Naive B cell (primary cell): ENCODE measurements at places on chromosomes 3 and 15.

- no peak for DNase-seq
- H3K4me3 ChIP-seq = no peak overlapping the region
- H3K27ac ChIP-seq = no peak overlapping the region
- H3K36me3 ChIP-seq = peaks cover 10% of the 10 kb centered on the region
- peaks cover 53% of the 10 kb centered on the region for H3K27me3 ChIP-seq
Measured at GRCh38 chr15:65416845-65417416, 5.8 kb downstream of the IGDCC4 start.

DNA sequence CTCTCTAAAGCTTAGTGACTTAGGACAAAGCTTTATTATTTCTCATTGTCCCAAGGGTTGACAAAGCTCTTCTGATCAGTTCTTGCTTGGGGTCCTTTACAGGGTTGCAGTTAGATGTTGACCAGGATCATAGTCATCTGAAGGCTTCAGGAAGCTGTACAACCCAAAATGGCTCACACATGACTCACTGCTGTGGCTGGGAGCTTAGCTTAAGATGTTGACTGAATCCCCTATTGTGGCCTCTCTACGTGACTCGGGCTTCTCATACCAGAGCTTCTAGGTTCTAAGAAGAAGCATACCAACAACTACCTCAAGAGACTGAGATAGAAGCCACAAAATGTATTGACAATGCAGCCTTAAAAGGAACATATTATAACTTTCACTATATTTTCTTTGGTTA lies 569.6 kb upstream of the ROBO2 start:
- no peak overlapping the region for H3K27ac ChIP-seq
- H3K4me3 ChIP-seq = no peak overlapping the region
- H3K27me3 ChIP-seq = no peaks in the 10 kb centered on the region
- no peaks in the 10 kb centered on the region for H3K4me1 ChIP-seq
- H3K36me3 ChIP-seq = no peaks in the 10 kb centered on the region

DNA sequence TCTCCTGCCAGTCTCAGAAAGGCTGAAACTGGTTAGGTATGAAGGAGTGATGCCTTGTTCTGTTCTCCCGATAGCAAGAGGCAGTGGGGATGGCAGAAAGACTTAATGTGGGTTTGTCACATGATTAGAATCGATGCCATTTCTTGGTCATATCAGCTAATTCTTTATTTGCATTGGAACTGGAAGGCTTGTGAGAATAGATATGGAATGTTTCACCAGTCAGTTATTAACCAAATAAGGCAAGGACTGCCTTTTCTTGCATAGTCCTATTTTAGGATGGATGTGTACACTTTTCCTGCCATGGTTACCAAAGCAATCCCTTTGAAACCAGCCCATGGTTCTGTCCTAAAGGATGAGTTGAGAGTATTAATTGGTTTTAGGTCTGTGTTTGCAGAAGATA lies 33.7 kb downstream of the FILIP1L start:
- no peak overlapping the region for H3K4me3 ChIP-seq
- no peaks in the 10 kb centered on the region for H3K27me3 ChIP-seq
- H3K36me3 ChIP-seq = no peaks in the 10 kb centered on the region
- DNase-seq = no peak
- no peak overlapping the region for H3K27ac ChIP-seq

DNA sequence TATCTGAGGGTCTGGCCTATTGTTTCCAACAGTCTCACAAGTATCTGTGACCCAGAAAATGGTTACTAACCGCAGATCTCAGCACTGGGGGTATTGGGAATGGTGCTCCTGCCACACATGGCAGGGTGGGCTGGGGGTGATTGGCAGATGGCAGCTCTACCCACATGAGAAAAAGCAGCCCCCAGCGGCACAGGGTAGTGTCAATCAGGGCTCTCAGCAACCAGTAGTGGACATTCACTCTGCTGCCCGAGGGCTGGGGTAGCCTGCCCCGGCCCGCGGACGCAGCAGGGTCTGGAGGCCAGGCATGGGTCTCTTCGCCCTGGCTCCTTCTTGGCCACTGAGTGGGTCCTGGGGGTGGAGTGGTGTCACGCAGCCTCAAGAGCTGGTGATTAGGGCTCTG lies 8.6 kb downstream of the DNAH1 start:
- H3K27ac ChIP-seq = no peak overlapping the region
- H3K36me3 ChIP-seq = no peaks in the 10 kb centered on the region
- H3K27me3 ChIP-seq = no peaks in the 10 kb centered on the region
- no peaks in the 10 kb centered on the region for H3K4me1 ChIP-seq
- DNase-seq = no peak

- no peak for DNase-seq
- H3K27ac ChIP-seq = no peak overlapping the region
- no peaks in the 10 kb centered on the region for H3K4me1 ChIP-seq
- peaks cover 21% of the 10 kb centered on the region for H3K27me3 ChIP-seq
Measured at GRCh38 chr15:61097852-61098251, 131.2 kb downstream of the RORA start.

- DNase-seq = no peak
- H3K36me3 ChIP-seq = no peaks in the 10 kb centered on the region
- H3K4me3 ChIP-seq = no peak overlapping the region
- H3K4me1 ChIP-seq = peaks cover 14% of the 10 kb centered on the region
Measured at GRCh38 chr3:177824190-177824786, 627.0 kb upstream of the TBL1XR1 start.

GRCh38 chr15:62573876-62574275 lies 408.8 kb upstream of the C2CD4B start:
- peak overlapping the region; percentile 41 for H3K4me3 ChIP-seq
- peak overlapping the region; percentile 63 for H3K27ac ChIP-seq
- H3K27me3 ChIP-seq = peaks cover 7% of the 10 kb centered on the region
- no peak for DNase-seq
- no peaks in the 10 kb centered on the region for H3K36me3 ChIP-seq
- H3K4me1 ChIP-seq = peaks cover 19% of the 10 kb centered on the region

DNA sequence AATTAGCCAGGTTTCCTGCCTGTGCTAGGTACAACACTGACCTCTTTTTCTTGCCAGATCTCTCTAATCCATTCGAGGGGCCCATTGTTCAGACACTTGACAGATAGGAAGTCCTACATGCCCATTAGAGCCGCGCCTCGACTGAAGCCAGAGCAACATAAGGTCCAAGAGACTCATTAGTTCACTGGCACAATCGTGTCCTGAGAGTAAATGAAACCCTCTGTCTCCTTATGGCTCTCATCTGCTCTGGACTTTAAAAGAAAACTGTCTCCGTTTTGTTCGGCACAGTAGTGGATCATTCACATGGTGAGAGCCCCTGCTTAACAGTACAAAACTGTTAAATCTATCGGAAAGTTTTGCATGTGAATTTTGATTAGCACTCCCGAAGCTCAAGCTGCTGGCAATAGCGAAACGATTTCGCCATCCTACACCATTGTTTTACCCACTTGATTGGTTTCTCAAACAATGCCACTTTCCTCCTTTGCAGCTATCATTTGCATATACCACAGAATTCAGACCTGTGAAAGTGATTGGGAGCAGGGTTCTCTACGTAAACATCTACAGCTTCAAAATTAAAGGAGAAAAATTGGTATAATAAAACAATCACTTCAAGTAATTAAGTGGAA lies 19.0 kb upstream of the C15orf61 start:
- H3K36me3 ChIP-seq = no peaks in the 10 kb centered on the region
- H3K27ac ChIP-seq = no peak overlapping the region
- H3K4me1 ChIP-seq = peaks cover 20% of the 10 kb centered on the region
- DNase-seq = no peak
- H3K4me3 ChIP-seq = no peak overlapping the region

DNA sequence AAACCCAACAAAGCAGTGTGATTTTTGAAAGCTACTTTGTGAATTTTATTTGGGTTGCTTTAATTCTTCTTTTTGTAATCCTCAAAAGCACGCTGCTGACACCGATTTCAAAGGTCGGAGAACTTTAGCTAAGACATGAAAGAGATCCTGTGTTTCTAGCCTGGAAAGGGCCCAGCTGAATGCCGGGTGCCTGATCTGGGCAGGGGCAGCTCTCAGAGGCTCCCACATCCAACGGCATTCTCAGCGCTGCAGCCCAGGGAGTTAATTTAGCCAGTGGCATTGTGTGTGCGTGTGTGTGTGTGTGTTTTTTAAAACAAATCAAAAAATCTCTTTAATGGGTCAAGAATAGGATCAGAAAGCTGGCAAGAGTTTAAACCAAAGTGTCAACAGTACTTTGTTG lies 6.6 kb downstream of the RBP1 start:
- no peak overlapping the region for H3K27ac ChIP-seq
- no peak for DNase-seq
- H3K27me3 ChIP-seq = peaks cover 8% of the 10 kb centered on the region
- H3K4me3 ChIP-seq = no peak overlapping the region
- no peaks in the 10 kb centered on the region for H3K36me3 ChIP-seq
- no peaks in the 10 kb centered on the region for H3K4me1 ChIP-seq

DNA sequence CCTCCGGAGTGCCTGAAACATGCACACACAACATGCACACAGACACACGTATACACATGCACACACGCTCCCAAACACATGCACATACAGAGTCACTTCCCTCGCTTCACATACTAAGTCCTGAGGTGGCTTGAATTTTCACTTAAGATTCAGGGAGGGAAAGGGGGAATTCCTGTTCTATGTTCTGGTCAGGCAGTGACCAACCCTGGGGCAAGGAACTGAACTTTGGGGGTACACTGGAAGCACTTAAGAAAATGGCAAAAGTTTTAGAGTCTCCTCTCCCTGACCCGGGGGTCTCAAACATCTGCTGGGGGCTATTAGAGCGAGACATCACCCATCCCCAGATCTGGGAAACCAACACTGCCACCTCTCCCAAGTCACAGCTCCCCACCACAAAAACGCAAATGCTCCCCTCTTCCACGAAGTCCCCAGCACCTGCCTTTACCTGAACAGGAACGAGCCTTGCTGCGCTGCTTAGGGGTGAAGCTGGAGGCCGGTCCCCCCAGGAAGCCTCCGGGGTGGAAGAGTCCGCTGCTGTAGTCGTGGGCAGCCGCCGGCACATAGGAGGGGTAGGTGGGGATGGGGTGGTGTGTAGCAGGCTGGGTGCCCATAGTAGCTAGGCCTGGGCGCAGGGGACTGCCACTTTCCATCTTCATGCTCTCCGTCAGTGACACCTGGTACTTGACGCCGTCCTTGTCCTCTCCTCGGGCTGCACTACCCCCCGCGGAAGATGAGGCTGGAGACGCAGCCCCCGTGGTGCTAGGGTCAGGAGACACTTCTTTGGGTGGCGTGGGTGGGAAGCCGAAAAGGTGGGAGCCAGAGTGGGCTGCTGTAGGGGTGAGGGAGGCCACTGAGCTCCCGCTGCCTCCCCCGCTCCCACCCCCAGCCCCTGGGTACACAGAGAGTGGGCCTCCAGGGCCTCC lies 7.5 kb downstream of the GATA2 start:
- DNase-seq = no peak
- H3K27ac ChIP-seq = no peak overlapping the region
- H3K4me3 ChIP-seq = peak overlapping the region; percentile 82
- H3K36me3 ChIP-seq = no peaks in the 10 kb centered on the region
- H3K4me1 ChIP-seq = peaks cover 55% of the 10 kb centered on the region

GRCh38 chr3:48403533-48404439 lies 26.1 kb downstream of the PLXNB1 start:
- no peak overlapping the region for H3K27ac ChIP-seq
- H3K36me3 ChIP-seq = no peaks in the 10 kb centered on the region
- peaks cover 12% of the 10 kb centered on the region for H3K27me3 ChIP-seq
- H3K4me1 ChIP-seq = no peaks in the 10 kb centered on the region

DNA sequence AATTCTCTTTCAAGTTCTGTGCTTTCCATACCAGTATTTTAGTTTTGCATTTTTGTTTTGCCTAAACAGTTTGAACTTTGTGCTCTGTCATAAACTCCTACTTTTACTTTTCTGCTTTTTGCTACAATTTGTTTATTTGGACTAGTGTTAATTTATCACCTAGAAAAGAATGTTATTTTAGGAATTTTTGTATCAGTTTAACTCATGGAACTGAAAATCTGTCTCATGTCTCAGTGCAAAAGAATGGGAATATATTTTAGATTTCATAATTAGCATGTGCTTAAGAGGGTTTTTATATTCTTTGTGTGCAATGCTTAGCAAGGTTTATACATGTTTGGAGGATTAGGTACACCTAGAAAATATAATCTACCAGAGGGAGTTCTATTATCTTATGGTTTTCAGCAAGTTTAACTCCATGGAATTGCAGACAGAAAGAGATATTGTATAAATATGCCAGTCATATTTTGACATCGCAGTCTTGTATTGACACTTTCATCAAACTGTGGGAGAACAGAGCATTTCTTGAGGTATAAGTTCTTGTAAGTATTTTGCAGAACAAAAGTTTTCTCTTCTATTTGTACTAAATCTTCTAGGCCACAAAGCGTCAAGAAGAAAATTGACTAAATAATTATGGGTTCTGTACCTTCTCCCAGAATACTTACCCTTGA lies 409.9 kb downstream of the RBMS3 start:
- no peaks in the 10 kb centered on the region for H3K4me1 ChIP-seq
- no peaks in the 10 kb centered on the region for H3K36me3 ChIP-seq
- H3K4me3 ChIP-seq = no peak overlapping the region
- DNase-seq = no peak
- no peak overlapping the region for H3K27ac ChIP-seq
- H3K27me3 ChIP-seq = no peaks in the 10 kb centered on the region

GRCh38 chr3:58191361-58191991 lies 19.3 kb downstream of the DNASE1L3 start:
- H3K36me3 ChIP-seq = peaks cover 16% of the 10 kb centered on the region
- peaks cover under 1% of the 10 kb centered on the region for H3K4me1 ChIP-seq
- peak overlapping the region; percentile 35 for H3K27ac ChIP-seq
- H3K4me3 ChIP-seq = no peak overlapping the region
- no peaks in the 10 kb centered on the region for H3K27me3 ChIP-seq

DNA sequence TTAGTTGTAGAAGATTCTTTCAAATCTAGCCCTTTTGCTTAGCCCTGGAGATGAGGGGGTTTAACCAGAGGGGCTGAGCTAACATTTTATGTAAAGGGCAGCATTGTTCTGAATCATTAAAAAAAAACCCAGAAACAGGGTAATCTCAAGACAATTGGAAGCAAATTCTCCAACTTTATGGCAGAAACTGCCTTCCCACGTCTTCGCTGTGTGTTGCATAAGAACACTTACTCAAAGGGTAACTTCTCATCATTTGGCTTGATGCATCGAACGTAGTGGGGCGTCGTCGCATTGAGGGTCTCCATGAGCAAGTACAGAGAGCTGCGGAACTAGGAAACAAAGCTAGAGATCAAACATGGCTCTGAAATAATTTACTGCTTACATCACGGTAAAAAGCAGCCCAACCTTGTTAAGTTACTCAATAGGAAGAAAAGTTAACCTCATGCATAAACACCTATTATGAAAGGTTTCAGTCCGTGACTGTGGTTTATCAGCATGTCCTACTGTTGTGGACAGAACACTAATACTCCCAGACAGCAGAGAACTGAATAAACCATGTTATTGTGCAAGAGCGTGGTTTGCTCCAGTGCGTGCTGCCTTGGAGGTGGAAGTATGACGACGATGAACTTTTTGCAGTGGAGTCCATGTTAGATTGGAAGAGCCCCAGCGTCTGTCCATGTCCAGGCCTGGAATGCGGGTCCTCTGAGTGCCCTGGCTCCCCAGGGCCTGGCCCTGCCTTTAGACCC lies 48.7 kb downstream of the MYO5C start:
- H3K4me1 ChIP-seq = peaks cover 17% of the 10 kb centered on the region
- H3K4me3 ChIP-seq = no peak overlapping the region
- H3K36me3 ChIP-seq = no peaks in the 10 kb centered on the region
- H3K27me3 ChIP-seq = no peaks in the 10 kb centered on the region
- no peak for DNase-seq
